GM12891 (cell line): ENCODE measurements at places on chromosomes 6 and 20.

- no peak for DNase-seq
Measured at GRCh38 chr20:38599410-38599882, 2.2 kb upstream of the ARHGAP40 start.

GRCh38 chr20:25453035-25453810 is 45.8 kb downstream of the GINS1 start:
- DNase-seq: no peak

GRCh38 chr6:20202324-20202658 is 10.0 kb downstream of the MBOAT1 start:
- no peak for DNase-seq

GRCh38 chr20:48015943-48016723 is 230.9 kb upstream of the SULF2 start:
- DNase-seq: no peak

- DNase-seq: no peak
Measured at GRCh38 chr6:12440981-12441380, 150.8 kb downstream of the EDN1 start.

DNA sequence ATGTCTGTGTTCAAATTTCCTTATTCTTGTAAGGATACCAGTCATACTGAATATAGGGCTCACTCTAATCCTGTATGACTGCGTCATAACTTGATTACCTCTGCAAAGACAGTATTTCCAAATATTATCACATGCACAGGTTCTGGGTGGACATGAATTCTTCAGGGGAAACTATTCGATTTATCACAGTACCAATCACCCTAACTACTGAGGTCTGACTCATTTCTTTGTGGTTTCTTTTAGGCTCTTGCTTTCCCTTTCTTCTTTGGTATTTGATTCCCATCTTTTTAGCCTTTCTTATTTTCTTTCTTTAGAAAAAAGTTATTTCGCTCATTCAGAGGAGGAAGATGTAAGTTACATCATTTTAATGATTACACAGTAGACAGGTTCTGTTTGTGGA is 40.3 kb upstream of the TBX18 start:
- no peak for DNase-seq

GRCh38 chr6:39892490-39893129 is 41.7 kb downstream of the MOCS1 start:
- peak; percentile 43 for DNase-seq

GRCh38 chr6:44400572-44400971 is 13.1 kb downstream of the CDC5L start:
- DNase-seq: no peak

DNA sequence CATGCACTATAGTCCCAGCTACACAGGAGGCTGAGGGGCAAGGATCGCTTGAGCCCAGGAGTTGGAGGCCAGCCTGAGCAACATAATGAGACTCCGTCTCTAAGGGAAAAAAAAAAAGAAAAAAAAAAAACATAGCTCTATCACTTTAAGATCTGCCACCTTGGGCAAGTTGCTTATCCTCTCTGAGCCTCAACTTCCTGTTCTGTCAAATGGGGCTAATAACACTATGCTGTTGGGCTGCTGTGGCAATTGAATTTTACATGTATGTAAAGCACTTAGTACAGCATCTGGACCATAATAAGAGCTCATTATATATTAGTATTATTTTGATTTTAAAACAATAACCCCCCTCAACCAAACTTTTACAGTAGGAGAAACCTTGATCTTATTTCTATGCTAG is 141.5 kb downstream of the ATXN1 start:
- no peak for DNase-seq

DNA sequence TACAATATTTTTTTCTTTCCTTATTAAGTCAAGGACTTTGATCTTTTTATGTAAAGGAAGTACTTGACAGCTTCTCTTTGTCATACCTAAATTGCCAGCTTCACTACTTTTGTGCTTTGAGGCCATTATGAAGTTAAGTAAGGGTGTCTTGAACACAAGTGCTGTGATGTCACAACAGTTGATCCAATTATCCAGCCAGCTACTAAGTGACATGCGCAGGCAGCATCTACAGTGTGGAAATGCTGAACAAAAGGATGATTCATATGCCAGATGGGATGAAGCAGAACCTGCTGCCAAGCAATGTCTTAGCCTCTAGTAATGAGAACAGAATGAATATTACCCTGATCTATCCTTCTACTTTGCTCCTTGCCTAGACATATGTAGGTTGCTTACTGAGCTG is 68.3 kb upstream of the TMEM244 start:
- no peak for DNase-seq

DNA sequence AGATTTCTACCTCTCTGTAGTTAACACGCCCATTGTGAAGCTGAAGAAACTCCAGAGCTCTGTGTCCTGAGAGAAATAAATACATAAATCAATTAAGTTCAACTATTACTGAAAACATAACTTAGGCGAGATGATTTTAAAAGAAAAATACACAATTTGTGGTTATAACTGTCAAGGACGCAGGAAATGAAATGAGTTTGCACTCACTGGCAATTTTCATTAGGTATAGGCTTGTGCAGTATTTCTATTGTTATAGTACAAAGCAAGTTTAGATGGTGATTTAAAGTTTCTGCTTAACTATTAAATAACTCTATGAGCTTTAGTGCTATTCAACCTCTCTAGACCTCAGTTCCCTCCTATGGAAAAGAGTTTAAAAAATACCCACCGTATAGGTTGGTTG is 3.3 kb downstream of the GPLD1 start:
- no peak for DNase-seq

GRCh38 chr20:58577871-58578598 is 62.8 kb upstream of the APCDD1L start:
- DNase-seq: no peak

- no peak for DNase-seq
Measured at GRCh38 chr20:47484303-47484702, 17.4 kb upstream of the NCOA3 start.

DNA sequence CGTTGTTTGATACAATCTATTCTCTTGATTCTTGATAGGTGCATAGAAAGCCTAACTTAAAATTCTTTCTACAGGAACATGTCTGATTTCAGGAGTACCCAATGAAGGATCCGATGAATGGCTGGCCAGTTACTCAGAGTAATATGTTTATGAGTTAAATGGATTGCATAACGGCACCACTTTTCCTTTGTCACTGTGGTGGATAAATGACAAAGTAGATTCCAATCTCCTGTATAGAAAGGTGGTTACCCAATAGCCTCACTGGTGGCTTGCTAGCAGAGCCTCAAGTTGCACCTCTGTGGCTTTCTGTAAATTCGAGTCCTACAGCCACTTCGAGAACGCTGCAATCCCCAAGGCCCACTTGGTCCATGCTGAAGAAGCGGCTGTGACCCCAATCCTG is 28.4 kb downstream of the LHFPL5 start:
- no peak for DNase-seq

GRCh38 chr6:27517928-27518787 is 45.3 kb upstream of the ZNF184 start:
- no peak for DNase-seq

- no peak for DNase-seq
Measured at GRCh38 chr20:61354001-61354390, 101.9 kb downstream of the CDH4 start.

- no peak for DNase-seq
Measured at GRCh38 chr20:40726776-40727175, 37.7 kb upstream of the MAFB start.

- DNase-seq: peak; percentile 26
Measured at GRCh38 chr6:118894425-118895260, 691 bp downstream of the ASF1A start.

DNA sequence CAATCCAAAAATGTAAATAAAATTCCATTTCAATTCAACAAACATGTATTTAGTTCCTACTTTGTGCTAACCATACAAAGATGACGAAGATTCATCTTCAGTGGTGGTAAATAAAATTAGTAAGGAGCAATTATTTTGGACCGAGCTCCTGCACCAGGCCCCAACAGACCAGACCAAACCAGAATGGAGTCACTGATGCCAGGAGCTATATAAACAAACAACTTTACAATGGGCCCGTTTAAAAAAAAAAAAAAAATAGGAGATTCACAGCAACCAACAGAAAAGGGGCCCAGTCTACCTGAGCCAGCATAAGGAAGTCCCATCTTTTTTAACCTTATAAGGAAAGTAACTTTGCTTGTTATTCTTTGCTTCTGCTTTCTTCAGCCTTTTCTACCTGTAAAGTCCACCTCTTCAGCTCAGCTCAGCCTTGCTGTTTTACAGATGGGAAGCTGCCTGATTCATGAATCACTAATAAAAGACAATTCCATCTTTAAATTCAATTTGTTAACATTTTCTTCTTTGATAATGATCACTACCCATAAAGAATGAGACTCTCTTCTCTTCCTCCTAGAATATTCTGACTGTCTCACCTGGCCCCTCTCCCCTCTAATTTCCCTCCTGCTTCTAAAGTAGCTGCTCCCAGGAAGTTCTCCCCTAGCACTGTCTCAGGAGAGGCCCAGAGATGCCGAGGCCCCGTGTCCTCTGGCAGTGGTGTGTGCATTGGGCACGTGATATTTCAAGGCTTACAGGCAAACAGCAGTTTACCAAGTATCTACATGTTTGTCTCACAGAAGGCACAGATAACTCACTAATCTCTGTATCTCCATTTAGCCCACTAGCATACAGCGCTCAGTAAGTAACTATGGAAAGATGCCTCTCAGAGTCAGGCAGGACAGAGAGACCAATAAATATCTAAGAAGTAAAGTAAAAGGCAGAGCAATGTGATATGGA is 8.4 kb downstream of the MBOAT1 start:
- no peak for DNase-seq

DNA sequence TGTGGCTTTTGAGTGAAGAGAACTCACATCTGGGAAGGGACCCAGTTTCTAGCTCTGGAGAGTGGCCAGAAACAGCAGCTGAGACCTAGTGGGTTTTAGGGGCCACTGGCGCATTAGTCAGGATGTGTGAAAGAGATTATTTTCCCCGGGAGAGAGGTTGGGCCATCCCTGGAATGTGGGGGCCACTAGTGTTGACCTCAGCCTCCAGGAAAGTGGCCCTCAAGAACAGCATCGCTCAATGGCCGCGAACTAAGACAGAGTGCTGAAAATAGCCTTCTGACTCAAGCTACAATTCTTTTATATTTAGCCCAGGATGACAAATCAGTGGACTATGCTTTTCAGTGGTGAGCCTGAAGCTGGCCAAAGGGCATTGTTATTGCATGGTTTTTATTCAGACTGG is 210.4 kb upstream of the RNF24 start:
- no peak for DNase-seq

DNA sequence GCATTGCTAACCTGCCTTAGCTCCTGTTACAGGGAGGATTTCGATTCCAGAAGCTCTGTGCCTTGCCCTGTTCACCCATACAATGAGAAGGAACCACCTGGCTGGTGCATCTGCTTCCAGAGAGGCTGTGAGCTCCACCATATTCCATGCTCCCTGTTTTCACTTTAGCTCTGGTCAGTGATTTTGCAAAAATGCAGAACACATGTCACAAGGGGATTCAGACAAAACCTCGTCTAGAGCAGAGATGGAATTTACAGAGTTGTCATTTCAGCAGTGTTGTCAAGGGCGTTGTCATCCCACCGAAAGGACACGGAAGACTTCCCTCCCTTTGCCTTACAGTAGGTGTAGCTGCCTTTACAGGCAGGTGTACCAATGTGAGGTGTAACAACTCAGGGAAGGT is 223.0 kb upstream of the ARID1B start:
- no peak for DNase-seq

DNA sequence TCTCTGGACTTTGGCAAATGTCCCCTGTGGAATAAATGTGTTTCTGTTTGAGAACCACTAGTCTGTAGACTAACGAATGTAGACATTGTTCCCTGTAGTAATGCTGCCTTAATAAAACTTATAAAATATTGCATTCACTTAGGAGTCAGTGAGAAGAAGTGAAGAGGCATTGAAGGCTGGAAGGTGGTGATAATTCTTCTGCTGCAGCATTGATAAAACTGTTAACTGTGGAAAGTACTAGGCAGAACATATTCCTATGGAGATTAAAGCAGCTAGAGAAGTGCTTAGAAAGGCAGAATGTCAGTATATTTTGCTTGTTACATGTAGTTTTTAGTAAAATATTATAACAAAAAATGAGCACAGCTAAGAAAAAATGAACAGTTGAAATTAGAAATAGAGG is 4.8 kb downstream of the PGK2 start:
- DNase-seq: no peak

DNA sequence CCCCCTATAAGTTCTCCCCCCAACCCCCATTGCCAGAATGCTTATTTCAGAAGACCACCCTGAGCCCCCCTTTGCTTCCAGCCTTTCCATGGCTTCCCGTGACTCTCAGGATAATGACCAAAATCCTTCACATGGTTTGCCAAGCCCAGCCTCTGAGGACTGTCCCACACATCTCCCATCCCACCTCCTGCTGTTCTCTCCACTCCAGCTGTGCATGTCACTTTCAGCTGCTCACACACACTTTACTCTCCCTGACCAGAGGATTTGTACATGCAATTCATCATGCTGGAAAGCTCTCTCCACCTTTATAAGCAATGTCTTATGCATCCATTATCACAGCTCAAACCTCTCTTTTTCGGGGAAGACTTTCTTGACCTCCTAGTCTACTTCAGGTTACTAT is 164.2 kb downstream of the PRL start:
- DNase-seq: no peak

DNA sequence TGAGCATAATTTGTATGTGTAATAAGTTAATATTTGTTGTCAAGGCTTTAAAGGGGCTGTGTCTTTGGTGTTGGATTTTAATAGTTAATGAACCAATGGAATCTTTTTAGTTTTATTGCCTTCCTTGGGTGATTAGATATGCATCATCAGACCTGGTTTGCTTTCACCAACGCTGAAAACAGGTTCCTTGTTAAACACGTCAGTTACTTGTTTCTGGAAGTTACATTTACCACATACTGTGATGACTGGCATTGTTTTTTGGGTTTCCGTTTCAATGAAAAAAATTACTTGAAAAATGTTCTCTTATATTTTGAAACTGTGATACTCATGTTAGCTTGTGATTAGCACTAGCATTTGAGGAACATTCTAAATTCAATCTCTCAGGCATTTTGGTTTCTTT is 58.6 kb upstream of the RNF144B start:
- DNase-seq: no peak

GRCh38 chr20:46190478-46191167 is 72.5 kb downstream of the CD40 start:
- DNase-seq: no peak

DNA sequence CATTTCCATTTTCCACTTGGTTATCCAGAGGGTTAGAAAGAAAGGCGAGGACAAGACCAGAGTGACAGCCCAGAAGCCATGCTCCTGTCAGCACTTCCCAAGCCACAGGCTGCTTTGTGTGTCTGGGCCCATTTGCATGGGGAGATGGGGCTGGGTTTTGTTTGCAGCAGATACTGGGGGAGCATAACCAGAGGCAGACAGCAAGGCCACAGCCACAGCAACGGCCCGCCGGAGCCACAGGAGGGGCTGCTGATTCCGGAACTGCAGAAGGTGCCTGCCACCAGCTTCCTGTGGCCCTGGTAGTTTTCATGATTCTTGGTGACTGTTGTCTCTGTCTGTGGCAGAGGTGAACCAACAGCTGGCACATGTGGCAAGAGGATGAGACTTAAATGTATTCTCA is 106.6 kb downstream of the DLL1 start:
- DNase-seq: no peak

- no peak for DNase-seq
Measured at GRCh38 chr6:64104051-64104450, 468.4 kb downstream of the PHF3 start.
